ENCODE measurements at places on chromosomes 12 and 14.

- peak; percentile 52 for DNase-seq
Observed at GRCh38 chr14:50335989-50336824, 24.1 kb downstream of the DMAC2L start.

- DNase-seq = no peak
Observed at GRCh38 chr12:94725375-94726168, 75.2 kb upstream of the TMCC3 start.

- no peak for DNase-seq
Observed at GRCh38 chr14:77880056-77880455, 80.1 kb downstream of the ADCK1 start.

DNA sequence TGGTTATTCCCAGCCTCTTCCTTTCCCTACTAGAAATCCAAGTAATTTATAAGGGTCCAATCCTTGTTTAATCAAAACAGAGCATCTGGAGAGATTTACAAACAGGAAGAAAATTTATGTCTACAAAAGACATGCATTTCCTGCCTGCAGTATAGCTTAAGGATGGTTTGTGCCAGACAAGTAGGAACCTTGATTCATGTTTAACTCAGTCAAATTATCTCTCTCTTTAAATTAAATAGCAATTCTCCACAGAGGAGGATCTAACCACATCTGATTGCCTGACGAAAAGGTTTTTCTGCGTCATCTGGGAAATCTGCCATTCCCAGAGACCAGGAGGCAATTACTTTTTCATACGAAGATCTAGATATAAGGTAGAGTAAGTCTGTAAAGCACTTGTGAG is 105.2 kb downstream of the ZFC3H1 start:
- DNase-seq = no peak

- no peak for DNase-seq
Observed at GRCh38 chr12:119306593-119306992, 27.9 kb upstream of the CCDC60 start.

GRCh38 chr12:116610971-116611541 is 51.9 kb downstream of the MAP1LC3B2 start:
- no peak for DNase-seq

- no peak for DNase-seq
Observed at GRCh38 chr12:91098461-91098860, 12.8 kb downstream of the LUM start.

DNA sequence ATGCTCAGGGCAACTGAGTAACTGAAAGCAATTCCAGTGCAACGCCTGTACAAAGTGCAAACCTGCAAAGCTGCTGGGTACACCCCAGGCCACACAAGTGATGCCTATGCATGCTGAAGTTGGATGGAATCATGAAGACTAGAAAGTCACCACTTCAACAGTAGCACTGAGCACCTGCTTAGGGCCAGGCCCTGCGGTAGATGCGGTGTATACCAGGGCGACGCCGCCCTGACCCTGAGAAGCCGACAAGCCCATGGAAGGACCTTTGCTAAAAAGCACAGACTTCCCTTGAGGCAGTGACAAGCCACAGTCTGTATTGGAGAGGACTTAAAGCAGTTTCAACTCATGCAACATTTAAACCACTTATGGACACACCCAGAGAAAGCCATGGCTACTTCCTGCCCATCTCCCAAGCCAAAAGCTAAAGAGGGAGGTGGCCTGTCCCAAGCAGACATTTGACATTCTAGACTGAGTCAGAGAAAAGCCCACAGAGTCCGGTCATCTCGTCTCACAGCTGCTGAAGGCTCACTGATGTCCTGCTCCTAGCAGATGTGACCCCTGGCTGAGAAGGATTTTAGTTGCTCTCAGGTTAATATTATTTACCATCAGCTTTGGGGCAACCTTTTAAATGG is 843.9 kb upstream of the TMEM132C start:
- no peak for DNase-seq

GRCh38 chr12:12626471-12626870 is 14.8 kb downstream of the CREBL2 start:
- no peak for DNase-seq

DNA sequence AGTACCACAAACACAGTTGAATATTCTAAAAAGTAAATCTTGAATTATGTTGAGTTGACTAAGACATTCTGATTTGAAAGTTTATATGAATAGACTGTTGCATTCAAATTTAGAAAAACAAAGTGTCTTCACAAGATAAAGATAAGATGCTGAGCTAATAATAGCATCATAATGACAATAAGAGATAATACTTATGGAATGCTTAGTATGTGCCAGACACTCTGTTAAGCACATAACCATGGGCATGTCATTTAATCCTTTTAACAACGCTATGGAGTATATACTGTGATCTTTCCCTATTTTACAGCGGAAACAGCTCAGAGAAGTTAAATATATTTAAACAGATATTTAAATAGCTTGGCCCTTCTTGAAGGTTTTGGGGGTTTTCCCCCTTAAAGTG is 163.4 kb downstream of the SRGAP1 start:
- no peak for DNase-seq

GRCh38 chr14:73820631-73821030 is 31.0 kb upstream of the PTGR2 start:
- no peak for DNase-seq

DNA sequence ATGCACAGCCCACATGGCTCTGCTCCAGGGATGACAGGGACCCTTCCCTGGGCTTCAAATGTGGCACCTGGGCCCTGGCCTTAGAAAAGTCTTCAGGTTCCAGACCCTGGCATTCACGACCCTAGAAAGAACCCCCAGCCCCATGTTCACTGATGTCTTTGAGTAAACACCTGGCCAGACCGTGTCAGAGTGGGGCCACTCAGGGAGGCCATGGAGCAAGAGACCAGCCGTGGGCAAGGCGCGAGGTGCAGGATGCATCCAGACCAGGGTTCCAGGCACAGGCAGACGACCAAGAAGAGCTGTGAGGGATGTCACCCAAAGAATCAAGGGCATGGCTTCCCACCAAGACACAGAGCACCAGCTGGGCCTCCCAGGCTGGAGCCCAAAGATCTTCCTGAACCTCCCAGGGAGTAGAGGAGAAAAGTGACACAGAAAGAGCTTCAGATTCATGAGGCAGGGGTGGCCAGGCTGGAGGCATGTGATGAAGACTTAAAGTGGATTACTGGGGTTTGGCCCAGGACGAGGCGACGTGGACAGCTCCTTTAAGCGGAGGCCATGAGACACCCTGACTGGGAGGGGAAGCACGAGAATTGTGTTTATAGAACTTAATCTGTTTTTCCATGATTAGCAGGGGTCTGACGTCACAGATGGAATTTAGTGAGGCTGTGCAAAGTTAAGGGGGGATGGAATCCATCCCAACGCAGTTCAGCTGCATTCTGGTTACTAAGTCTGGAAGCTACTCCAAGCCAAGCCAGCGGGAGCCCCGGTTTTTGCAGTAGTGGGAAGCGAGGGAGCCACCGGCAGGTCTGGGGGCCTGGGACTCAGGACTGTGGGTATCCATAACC is 61.6 kb downstream of the ARL6IP4 start:
- DNase-seq = no peak

- DNase-seq = no peak
Observed at GRCh38 chr14:39398382-39398781, 33.9 kb downstream of the FBXO33 start.

- DNase-seq = no peak
Observed at GRCh38 chr12:98743362-98743953, 98.4 kb downstream of the APAF1 start.

GRCh38 chr12:69896653-69897381 is 71.8 kb downstream of the MYRFL start:
- DNase-seq = no peak

- DNase-seq = no peak
Observed at GRCh38 chr12:673849-674248, 10.6 kb upstream of the NINJ2 start.

- DNase-seq = no peak
Observed at GRCh38 chr14:101123618-101124510, 220.3 kb upstream of the RTL1 start.

DNA sequence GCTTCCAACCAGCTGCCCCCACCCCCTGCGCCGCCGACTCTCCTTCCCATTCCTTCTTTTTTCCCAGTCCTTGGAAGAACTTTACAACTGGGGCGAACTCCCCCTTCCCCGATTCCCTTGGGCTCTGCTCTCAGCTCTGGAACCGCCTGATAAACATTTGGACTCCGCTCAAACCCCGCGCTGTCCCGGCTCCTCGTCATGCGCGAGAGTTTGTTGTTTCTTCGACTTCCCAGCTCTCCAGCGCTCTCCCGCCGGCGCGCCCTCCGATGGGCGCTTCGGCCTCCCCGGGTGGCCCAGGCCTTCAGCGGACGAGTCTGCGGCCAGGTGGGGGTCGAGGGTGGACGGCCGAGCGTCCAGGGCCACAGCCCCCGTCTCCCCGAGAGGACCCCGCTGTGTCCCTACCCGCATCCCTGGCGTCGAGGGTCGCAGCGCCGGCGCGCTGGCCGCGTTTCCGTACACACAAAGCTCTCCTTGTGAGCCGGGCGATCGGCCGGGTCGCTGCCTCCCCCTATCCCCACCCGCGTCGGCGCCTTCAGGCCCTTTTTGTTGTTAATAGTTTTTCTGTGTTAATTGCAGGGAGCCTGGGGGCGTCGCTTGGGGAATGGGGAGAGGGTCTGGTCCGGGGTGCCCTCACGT is 847 bp downstream of the MMP14 start:
- no peak for DNase-seq

- peak; percentile 27 for DNase-seq
Observed at GRCh38 chr12:53949631-53950436, 4.9 kb upstream of the HOXC12 start.

DNA sequence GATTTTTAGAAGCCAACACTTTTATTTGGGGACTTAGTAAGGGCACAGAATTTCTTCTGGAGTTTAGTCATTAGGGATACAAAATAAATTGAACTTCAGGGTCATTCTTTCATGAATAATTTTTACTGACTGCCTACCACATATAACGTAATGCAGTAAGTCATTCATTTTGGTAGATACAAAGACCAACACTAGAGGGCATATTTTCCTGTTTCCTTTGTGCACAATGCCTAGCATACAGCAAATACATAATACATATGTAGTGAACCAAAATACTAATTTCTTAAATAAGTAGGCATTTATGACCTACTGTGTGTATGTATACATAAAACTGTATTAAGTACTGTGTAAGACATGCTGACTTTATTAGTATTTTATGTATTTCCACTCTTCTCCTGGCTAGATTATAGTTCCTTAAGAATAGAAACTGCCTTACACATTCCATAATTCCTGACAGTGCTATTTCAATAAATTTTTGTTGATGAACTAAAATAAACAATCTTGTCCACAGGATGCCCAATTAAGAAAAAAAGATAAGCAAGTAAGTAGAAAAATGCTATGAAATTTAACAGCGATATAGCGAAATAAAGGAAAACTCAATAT is 47.9 kb downstream of the PPP1R12A start:
- DNase-seq = peak; percentile 39

DNA sequence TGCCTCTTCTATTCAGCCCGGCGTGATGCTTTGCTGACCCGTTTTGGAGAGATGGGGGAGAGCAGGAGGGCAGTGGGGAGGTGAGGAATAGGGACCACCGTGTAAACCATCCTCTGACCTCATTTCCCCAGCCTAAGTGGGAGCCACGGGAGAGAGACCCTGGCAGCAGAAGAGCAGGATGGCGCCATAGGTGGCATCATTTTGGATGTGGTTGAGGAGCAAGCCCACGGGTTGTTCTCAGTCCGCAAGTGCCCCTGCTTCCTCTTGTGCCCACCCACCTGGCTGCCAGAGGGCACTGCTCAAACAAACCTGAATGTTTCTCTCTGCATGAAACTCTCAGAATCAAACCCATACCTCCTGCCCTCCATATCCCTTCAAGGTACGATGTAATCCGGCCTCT is 10.7 kb upstream of the UBC start:
- DNase-seq = no peak

GRCh38 chr14:90774316-90774715 is 41.9 kb downstream of the TTC7B start:
- no peak for DNase-seq

All from NCI-H1092 treated with DMSO at 0.1 percent for 48 hours (cell line).